ENCODE measurements at places on chromosomes 5 and 9.

GRCh38 chr9:127898433-127899127 is 823 bp downstream of the ST6GALNAC6 start:
- DNase-seq: no peak

- no peak for DNase-seq
Observed at GRCh38 chr5:80961376-80962281, 1.5 kb downstream of the RASGRF2 start.

- DNase-seq: no peak
Observed at GRCh38 chr5:154197801-154198491, 7.4 kb downstream of the GALNT10 start.

- DNase-seq: no peak
Observed at GRCh38 chr9:13023498-13023897, 248.7 kb downstream of the LURAP1L start.

DNA sequence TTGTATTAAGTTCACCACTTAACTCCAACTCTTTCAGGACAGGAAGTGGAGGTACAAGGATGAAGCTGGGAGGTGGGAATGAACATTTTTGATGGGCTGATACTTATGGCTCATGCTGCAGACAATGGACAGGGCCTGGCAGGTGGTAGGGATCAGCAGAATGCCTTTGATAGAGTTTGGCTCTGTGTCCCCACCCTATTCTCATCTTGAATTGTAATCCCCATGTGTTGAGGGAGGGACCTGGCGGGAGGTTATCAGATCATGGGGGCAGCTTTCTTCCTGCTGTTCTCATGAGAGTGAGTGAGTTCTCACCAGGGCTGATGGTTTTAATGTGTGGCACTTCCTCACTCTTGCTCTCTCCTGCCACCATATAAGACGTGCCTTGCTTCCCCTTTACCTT is 87.3 kb upstream of the PRLR start:
- no peak for DNase-seq

DNA sequence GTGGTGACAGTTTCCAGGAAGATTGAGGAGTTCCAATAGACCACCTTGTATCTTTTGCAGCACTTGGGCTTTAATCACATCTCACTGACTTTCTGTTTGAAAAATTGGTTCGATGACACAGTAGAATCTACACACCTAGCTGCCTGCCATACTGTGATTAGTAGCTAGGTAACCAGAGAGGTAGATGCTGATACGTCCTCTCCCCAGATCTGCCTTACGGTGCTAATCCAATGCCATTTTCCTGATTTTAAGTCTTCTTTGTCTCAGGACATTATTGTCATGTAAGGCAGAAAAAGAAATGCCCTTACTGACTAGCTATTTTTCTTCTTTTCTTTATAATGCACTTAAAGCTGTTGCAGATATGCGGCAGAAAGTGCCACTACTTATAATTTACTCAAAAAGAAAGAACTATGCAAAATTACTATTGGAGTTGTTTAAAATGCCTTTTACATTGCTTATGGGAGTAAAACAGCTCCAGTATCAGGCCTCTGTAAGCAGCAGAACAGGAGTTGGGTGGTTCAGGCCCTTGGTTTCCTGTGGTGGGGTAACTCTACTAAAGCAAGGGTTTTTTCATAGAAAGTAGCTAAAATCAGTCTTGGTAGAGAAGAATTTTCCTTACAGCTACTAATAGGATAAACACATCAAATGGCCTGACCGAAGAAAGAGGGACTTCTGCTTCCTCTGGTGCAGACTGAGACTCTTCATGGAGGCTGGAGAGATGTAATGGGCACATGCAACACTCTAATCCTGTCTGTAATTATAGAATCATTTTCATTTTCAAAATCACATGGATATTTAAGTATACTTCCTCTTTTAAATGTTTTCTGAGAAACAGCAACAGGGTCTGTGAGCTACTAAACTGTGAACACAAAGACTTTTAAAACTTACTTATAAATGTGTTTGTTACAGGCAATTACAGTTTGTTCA is 177.2 kb downstream of the MAPKAP1 start:
- DNase-seq: no peak

- no peak for DNase-seq
Observed at GRCh38 chr5:167478188-167478587, 813.3 kb upstream of the WWC1 start.

DNA sequence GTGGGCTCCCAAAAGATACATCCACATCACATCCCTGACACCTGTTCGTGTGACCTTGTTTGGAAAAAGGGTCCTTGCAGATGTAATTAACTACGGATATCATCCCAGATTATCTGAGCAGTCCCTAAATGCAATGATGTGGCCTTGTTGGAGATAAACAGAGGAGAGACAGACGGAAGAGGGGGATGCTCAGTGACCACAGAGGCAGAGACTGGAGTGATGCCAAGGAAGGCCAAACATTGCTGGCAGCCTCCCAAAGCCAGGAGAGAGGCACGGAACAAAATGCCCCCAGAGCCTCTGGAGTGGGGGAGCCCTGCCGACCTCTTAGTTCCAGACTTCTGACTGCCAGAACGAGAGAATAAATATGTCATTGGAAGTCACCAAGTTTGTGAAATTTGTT is 15.0 kb upstream of the VAV2 start:
- no peak for DNase-seq

DNA sequence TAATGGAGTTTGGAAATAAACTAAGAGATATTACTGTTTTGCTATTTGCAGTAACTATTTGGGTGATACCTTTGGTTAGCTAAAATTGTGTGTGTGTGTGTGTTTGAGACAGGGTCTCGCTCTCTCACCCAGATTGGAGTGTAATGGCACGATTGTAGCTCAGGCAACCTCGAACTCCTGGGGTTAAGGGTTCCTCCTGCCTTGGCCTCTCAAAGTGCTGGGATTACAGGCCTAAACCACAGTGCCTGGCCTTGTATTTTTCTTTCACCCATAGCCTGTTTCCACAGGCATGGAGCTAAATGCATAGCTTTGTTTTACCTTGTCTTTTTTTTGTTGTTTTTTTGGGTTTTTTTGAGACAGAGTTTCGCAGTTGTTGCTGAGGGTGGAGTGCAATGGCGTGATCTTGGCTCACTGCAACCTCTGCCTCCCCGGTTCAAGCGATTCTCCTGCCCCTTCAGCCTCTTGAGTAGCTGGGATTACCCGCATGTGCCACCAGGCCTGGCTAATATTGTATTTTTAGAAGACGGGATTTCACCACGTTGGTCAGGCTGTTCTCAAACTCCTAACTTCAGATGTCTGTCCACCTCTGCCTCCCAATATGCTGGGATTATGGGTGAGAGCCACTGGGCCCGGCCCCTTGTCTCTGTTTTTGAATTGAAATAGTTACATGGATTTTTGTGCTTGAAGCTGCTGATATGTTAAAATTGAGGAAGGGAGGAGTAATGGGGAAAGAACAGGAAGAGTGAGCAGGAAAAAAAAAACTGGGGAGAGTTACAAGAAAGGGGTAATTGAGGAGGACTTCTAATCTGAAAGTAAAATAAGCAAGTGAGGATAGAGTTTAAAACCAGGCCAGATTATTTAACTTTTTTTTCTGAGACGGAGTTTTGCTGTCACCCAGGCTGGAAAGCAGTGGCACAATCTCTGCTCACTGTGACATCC is 5.7 kb downstream of the GPBP1 start:
- no peak for DNase-seq

- DNase-seq: no peak
Observed at GRCh38 chr9:36987891-36988290, 46.2 kb downstream of the PAX5 start.

DNA sequence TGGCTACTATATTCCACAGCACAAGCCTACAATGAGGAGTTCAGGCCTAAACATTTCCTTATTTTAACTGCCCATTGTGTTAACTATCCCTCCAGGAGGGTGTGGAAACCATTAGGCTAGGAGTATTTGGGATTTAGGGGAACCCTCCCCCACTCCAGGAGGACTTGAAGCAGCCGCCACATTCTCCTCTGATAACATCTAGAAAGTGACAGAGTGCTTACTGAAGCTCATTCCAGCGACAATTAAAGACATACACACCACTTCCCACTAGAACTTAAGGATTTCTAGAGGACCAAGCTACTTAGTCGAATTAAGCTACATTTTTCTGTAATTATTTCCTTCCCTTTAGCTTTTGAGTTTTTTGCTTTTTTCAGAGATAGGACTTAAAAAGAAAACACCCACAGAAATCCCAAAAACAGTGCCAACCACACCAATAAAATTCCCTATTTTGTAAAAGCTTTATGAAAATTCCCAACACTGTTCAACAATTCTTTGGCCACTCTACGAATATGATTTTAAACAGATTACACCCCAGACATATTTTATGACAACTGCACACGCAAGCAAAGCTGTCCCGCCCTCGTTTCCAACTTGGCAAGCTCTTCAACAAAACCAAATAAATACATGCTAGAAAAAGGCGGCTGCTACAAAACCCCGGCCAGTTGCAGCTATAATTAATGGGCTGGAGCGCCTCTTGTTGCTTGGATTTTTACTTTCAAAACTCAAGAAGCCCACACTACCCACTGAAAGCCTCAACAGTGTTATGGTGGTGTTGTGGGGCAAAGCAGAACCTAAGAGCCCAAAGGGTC is 4.5 kb downstream of the ROR2 start:
- no peak for DNase-seq

- DNase-seq: no peak
Observed at GRCh38 chr9:84300271-84300670, 40.3 kb downstream of the SLC28A3 start.

- no peak for DNase-seq
Observed at GRCh38 chr9:85717220-85717619, 24.5 kb downstream of the AGTPBP1 start.

DNA sequence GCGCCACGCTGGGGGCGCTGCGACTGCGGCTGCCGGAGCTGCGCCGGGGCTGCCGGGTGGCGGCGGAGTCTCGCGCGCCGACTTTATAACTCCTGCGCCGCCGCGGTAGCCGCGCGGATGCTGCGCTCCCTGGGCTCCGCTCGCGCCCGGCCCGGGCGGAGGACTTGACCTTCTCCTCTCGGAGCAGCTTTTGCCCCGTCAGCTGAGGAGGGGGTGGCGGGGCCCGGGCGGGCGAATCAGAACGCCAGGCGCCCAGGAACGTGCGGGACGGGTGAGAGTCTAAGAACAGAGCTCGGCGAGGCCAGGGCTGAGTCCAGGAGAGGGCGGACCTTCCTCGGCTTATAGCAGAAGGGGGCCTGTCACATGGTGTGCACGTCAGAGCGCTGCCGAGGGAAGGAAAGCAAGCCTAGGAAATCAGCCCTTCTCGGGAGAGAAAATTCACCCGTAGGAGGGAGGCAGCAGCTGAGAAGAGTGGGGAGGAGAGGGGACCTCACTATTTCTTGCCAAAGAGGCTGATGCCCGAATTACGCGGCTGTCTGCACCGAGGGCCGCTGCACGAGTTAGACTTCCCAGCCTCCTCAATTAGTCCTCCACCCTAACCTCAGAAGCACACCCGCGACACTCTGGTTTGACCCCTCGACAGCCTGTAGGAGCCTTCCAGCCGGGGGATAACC is at the start of gene FOXD1:
TSS of gene FOXD1 (minus strand) at position 315 of the 674 bp plus-strand sequence. CDS start 415 bp downstream, outside the sequence.
- peak; percentile 69 for DNase-seq

GRCh38 chr9:128912270-128912853 is 8.4 kb upstream of the PHYHD1 start:
- DNase-seq: no peak

DNA sequence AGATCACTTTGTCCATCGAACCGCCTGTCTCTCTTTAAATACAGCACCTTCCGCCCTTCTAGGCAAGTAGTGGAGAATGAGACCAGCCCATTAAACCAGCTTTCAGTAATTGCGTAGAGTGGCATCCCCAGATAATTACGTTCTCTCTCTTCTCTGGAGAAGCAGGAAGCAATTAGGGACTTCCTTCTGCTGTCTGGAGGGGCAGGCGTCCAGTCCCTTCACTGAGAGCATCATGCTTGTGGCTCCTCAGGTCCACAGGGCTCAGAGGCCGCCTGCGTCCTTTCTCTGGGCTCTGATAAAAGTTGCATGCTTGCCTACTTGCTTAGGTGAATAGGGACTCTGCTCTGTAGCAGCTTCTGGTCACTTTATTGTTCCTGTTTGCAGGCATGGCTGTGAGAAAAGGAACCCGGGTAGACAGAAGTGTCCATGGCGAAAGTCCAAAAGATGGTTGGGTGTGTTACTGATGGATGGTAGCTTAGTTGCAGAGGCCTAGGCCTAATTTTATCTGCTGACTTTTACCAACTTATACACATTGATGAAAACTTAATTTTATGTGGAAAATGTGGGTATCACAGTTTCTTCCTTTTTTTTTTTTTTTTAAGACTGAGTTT is 299.1 kb upstream of the PANK3 start:
- DNase-seq: no peak

GRCh38 chr5:2536632-2537377 is 214.7 kb downstream of the IRX2 start:
- DNase-seq: no peak

- no peak for DNase-seq
Observed at GRCh38 chr5:82019342-82020138, 47.7 kb downstream of the ATG10 start.

DNA sequence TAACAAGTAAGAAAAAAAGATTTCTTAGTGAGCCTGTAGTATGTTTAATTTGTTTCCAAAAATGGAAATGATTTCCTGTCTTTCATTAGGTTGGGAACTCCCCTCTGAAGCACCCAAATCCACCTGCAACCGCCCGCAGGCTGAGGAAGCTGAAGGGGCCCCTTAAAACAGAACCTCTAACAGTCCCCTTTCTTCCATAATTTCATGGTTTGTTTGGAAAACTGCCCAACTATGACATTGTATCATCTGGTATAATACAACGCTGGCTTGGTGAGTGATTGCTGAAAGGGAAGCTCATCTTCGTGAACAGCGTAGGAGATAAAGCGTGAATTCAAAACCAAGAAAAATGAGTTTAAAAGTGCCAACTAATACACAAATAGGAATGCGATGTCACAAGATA is 215.5 kb downstream of the FSTL4 start:
- DNase-seq: no peak

DNA sequence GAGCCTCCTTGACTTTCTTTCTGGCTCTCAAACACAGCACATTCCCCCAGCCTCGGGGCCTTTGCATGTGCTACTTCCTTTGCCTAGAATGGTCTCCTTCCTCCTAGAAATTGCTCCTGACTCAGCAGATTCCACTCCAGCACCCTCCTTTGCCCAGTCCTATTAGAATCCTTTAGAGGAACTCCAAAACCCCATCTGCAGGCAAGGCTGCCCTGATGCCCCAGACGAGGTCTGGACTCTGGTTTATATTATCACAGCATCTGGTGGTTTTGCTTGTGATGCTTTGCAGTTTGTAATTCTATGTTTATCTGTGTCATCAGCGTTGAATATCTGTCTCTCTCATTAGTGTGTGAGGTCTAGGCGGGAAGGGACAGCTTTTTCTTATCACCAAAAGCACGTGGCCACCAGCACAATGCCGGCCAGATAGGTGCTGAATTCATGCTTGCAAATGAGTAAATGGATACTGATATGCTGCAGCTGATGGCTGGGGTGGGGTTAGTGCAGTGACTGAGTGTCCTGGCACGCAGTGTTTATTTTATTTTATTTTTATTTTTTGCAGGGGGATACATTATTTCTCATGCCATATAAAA is 30.0 kb upstream of the ANKH start:
- no peak for DNase-seq

GRCh38 chr9:108119530-108120113 is 630.1 kb upstream of the KLF4 start:
- no peak for DNase-seq

DNA sequence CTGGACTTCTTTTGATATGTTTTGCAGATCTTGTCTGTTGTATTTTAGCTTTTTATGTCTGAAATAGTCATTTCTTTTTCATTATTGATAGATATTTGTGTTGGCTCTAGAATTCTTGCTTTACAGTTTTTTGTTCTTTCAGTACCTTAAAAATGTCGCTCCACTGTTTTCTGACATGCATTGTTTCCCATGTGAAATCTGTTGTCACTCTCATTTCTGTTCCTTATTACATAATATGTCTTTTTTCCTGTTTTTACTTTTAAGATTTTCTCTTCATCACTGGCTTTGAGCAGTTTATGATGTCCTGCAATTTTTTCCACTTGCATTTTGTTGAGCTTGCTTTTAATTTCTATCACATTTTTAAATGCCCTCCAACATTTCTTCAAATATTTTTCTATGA is 270.4 kb upstream of the TARS1 start:
- no peak for DNase-seq

All from NCI-H748 treated with DMSO at 0.1 percent for 48 hours (cell line).